Activated CD8-positive, alpha-beta memory T cell treated with anti-CD3 and anti-CD28 coated beads for 36 hours (primary cell): ENCODE measurements at places on chromosomes 16 and 17. TPM values are rescaled to one million over a fixed set of nuclear protein-coding genes. Genes with fewer than 3 reads are reported as not detected.

ZNF19 gene
- total RNA-seq: 2.7 TPM

SPATA33 gene
- 14.4 TPM for total RNA-seq

KRT14 gene
- total RNA-seq: not detected

NECAB2 gene
- not detected for total RNA-seq

IL34 gene
- not detected for total RNA-seq

EPN3 gene
- total RNA-seq: not detected
